ENCODE measurements at places on chromosomes 6 and 20.

DNA sequence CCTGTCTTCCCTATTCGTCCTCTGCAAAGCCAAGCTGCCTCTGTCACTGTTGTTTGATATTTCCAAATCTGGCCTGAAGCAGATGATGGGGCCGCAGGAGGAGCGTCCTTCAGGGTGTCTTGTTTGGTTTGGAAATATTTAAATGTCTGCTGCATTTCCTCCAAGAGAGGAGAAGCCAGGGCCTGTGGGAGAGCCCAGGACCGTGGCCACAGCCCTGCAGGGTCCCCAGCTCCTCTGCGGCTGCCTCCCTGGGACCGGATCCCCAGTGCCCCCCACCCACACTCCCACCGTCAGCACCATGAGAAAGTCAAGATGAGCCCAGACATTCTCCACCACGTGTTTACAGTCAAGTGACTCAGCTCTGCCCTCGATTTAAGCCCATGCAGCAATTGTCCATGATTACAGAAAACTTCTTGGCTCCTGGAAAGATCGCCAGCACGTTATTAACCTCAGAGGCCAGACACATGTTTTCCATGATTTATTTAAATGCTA is 18.2 kb downstream of the FOXF2 start:
- DNase-seq, result no peak

DNA sequence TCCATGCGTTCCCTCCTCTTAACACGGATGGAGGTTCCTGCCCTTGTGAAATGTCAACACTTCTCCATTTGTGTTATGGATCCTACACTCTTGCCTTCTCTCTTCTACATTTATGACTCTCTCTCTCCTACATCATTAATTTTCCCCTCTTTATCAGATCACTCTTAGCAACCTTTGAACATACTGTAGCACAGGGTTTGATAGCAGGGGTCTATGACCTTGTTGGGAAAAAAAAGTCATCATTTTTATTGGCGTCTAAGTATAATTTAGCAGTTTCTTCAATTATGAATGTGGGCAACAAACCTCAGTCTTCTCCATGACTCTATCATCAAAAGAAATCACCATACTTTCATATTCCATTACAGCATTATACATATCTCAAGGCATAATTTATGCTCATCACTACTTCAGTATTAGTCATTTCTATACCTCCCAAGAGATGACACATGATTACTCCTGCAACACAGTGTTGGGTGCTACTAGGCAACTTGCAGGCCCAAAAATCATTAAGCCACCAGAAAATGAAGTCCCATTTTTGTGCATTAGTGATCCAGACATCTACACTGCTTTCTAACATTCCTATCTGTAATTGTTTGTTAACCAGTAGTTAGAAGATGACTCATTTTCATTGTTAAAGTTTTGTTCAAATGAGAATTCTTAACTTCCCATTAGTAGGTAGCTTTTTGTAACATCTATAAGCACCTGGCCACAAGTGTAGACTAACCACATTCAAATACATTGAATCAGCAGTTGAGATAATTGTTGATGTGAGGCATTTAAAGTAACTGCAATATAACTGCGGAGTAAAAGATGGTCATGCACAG is 9.5 kb downstream of the CYP39A1 start:
- no peak for DNase-seq

GRCh38 chr6:56551409-56552120 is 91.1 kb downstream of the DST start:
- no peak for DNase-seq

GRCh38 chr20:41454250-41454649 is 87.6 kb upstream of the EMILIN3 start:
- no peak for DNase-seq

DNA sequence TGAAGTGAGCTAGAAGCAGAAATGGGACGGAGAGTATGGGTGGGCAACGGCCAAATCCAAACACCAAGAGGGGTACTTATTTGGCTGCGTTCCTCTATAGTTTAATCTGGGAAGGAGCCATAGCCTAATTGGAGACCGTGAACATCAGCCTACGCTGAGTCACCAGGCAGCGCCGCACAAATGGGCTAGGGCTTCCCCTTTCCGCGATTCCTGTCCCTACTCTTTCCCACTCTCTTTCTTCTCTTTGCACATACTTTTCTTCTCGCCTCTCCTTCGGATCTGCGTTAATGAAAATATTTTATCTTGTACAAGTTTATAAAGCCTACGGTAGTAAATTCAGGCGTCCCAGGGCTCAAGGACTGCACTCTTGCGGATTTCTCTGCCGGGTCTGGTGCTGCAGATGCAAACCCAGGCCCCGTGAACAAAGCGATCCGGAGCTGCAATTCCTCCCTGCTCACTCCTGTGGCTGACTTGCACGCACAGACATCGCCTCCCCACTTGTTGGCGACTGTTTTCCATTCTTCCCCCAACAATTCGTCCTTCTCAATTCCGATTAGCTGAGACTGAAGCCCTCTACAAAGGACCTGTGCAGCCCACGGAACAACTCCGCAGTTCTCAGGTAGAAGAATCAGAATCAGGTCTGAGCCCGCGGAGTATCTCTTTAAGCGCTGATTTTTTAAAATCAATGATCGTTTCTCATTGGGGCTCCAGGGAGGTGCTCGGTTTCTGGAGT is 4.2 kb upstream of the TBX18 start:
- DNase-seq, result peak; percentile 76

DNA sequence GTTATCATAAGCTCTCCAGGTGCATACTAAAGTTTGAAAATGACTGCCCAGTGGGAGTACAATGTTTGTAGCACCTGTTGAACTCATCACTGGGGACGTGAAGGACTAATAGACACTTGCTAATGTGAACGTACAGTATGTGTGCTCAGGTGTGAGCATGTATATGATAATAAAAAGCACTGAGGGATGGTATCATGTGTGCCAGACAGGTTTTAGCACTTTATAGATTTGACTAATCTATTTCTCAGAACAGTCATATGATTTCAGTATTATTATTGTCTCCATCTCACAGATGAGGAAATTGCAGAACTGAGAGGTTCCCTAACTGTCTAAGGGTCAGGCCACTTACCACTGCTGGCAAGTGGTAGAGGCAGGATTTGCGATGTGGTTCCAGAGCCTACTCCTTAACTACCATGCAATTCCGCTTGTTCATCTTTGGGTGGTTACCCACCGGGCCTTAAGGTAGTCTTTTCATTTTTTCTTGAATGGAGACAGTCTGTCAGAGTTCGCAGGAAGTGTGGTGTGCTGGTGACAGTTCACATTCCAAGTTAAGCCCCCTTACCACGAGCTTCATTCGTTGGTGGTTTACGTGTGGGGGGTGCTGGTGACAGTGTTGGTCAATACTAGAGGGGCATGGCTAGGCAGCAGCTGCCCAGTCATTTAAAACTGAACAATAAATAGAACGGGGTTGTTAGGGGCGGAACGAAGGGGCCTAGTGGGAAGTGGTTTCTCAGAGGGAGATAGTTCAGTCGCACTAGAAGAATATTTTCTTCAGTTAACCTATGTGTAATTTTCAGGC is 46.8 kb downstream of the RREB1 start:
- DNase-seq, result no peak

GRCh38 chr20:15494851-15495250 is 1078.4 kb downstream of the KIF16B start:
- peak; percentile 16 for DNase-seq

- DNase-seq, result no peak
These were observed 32.0 kb downstream of the PKHD1 start for GRCh38 chr6:52055451-52055850.

DNA sequence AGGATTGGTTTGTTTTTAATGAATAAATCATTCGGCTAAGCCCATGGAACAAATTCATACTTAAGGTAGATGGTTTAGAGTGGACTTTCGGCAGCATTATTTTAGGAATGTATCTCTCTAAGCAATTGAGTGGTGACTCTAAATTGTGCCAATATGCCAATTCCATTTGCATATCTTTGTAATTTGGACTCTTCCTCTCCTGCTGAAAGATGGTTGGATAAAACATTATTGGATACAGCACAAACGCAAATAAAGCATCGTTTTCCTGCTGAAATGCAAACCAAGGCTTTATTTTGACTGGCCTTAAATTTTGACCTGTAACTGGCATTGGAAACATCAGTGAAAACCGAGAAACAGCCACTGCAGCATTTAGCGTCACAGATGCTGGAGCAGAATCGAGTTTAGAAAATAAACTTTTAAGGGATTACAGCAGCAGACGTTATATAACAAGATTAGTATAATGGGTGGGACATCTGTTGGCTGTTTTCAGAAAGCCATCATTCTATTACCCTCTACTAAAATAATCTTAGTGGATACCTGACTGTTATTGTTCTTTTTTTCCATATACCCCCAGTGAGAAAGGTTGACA is 726.0 kb downstream of the KIF16B start:
- no peak for DNase-seq

DNA sequence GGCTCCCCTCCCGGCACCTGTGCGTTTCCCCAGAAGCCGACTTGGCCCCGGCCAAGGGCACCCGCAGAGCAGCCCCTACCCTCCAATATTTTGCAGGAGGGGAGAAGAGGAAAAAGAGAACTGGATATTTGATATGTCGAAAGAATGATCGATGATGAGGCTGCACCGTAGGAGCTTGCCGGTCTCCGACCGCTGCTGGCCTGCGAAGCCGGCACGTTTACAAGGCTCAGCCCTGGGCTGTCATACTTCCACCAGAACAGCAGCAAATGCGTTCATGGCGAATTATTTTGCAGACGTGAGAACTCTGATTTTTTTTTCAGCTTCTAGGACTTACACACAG is 296.7 kb downstream of the TFAP2C start:
- DNase-seq, result no peak

DNA sequence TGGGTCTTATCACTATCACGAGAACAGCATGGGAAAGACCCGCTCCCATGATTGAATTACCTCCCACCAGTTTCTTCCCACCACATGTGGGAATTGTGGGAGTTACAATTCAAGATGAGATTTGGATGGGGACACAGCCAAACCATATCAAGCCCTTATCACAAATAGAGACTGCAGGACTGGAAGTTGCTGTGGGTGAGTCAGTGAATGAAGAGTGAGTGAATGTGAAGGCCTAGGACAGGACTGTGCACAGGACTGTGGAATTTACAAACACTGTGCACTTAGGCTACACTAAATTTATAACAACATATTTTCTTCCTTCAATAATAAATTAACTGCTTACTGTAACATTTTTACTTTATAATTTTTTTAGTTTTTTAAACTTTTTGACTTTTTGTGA is 30.2 kb upstream of the BCAS1 start:
- DNase-seq, result no peak

- DNase-seq, result no peak
These were observed 29.0 kb upstream of the DEK start for GRCh38 chr6:18293076-18293904.

DNA sequence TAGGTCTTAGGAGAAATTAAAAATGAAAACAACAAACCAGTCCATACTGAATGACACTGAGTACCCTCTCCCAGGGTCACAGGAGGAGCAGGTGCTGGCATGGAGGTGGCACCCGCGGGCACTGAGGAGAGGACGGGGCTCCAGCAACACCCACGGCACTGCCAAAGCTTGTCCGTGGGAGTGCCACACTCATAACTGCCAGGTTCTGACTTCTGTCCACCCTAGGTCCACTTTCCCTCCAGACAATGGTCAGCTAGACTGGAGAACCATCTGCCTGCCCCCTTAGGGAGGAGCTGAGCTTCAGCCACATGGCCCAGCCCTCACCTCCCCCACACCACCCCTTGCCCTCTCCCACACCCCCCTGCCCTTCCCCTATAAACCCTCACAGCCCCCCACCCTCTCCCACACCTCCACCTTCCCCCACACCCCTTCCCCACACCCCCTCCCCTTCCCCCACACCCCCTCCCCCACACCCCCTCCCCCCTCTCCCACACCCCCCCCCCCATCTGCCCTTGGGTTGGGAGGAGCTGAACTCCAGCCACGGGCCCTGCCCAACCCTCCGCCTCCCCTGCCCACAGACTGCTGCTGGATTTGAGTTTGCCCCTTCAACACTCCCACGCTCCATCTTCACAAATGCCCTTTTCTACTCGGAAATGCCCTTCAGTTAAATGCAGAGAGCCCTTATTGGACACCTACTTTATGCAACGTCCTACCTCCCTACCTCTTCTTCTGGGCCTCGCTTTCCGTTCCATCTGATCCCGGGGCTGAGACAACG is 129.6 kb downstream of the TAF4 start:
- no peak for DNase-seq

GRCh38 chr6:126056355-126057004 is 70.1 kb downstream of the TRMT11 start:
- no peak for DNase-seq

GRCh38 chr20:63612276-63612931 is 14.5 kb downstream of the GMEB2 start:
- DNase-seq, result no peak

DNA sequence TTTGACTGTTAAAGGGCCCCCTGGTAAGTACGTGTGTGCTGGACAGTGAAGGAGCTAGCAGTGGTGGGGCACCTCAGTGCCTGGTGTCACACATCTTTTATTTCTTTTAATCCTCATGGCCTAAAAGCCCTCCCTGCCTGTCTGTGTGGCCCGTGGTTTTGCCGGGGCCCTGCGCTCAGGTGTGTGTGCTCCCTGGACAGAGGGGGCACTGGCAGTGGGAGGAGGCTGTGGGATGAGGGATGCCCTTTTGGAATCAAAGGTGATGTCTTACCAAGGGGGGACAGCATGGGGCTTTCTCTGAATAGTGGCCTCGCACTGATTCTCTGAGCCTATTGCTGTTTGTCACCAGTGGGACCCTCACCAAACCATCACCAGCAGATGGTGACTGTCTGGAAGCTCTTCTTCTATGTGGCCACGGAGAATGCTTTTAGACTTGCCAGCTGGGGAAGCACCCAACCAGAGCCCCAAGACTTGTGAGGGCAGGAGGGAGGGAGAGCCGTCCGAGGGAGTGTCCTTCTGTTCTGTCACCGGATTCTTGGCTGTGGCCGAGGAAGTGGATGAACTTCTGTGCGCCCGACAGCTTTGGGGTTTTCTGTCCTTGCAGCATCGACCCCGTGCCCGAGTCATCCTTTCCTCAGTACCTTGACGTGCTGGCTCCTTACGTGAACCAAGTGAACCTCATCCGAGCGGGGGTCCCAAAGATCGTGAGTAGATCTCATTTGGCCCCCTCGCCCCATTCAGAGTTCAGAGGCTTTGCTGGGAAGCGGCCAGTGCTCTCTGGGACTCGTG is 18.1 kb downstream of the PNLDC1 start:
- DNase-seq, result no peak

DNA sequence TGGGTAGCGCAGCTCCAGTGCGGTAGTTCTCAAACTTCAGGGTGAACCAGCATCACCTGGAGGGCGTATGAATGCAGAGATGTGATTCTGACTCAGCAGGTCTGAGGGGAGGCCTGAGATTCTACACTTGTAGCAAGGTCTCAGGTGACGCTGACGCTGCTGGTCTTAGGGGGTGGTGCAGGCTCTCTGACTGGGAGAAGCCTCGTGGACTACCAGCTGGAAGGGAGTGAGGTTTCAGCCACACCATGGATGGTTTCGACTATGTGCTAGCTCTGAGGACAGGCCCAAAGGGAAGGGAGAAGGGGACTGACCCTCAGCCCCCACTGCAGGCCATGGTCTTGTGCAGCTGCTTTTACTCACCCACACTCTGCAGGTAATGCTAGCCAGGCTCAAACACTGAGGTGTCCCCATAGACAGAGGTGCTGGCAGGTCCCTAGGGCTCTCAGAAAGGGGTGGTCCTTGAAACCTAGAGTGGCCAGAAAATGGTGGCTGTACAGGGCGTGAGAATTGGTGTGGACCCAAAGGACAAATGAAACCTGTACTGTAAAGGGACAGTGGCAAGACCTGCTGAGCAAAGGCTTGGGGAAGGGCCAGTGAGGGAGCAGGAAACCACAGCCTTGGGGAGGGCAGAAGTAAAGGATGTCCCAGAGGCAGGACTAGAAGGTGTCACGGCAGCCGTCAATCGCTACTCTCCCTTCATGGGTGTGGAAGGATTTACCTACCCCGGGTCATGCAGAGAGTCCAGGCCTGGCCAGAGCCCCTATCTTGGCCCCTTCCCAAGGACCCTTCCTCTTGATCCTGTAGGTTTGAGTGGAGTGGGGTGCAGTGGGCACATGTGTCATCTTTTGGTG is 52.7 kb downstream of the EBF4 start:
- no peak for DNase-seq

Data from retina (tissue), 1 donor.